ENCODE measurements at places on chromosomes 12 and 14.

DNA sequence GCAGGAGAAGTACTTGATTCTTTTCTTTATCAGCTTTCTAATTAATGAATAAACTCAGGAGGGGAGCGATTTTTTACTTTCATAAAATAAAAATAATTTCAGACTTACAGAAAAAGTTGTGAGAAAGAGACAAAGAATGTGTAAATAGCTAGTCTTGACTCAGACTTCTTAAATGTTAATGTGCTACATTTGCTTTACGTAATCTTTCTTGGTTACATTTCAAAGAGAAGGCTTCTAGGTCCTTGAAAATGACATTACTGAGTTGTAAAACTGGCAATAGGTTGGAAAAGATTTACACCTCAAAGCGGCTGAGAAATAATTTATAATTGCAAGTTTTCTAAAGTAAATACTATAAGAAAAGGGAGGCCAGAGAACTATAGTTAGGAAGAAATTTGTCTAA is 28.6 kb downstream of the GABARAPL1 start:
- DNase-seq, result no peak

GRCh38 chr12:27838543-27839185 is 58.6 kb upstream of the MANSC4 start:
- no peak for DNase-seq

- DNase-seq, result no peak
Measured at GRCh38 chr12:99110868-99111267, 465.8 kb downstream of the APAF1 start.

DNA sequence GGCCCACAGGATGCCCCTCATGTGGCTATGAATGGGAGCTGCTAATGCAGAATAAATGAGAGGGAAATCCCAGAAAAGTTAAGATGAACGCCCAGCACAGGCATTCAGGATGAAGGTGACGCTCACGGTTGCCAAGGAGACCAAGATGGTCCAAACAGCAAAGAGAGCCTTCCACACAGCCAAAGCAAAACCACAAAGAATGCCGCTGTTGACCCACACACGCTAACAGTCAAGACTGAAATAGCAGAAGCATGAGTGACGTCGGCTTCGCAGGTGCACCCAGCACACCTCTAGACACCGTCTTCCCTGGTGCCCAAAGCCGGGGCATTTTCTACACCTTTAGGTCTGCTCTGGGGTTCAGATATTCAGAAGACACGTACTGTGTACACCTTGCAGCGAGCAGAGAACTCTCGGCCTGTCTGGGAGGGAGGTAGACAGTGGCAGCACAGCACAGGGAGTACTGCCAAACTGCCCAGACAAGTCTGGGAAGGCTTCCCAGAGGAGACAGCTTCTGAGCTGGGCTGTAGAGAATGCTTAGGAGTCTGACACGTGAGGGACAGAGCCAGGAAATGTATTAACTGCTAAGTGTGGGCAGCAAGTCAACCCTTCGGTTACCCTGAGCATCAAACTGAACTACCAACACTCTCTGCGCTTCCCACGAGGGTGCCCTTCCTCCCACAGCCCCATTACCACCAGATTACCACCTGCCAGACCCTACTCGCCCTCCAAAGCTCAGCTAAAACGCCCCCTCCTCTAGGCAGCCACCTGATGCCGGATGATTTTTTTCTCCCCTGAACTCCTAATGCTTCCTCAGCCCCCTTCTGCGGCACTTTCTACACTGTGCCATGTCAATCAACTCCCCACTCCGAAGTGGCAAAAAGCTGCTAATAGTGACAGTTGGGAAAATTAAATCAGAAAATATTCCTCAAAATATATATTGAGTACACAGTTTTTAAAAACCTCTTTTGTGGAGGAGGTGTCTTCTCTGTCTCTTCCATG is 50.1 kb downstream of the CCDC88C start:
- DNase-seq, result peak; percentile 74

GRCh38 chr14:52129721-52130120 is 60.9 kb upstream of the NID2 start:
- DNase-seq, result no peak

DNA sequence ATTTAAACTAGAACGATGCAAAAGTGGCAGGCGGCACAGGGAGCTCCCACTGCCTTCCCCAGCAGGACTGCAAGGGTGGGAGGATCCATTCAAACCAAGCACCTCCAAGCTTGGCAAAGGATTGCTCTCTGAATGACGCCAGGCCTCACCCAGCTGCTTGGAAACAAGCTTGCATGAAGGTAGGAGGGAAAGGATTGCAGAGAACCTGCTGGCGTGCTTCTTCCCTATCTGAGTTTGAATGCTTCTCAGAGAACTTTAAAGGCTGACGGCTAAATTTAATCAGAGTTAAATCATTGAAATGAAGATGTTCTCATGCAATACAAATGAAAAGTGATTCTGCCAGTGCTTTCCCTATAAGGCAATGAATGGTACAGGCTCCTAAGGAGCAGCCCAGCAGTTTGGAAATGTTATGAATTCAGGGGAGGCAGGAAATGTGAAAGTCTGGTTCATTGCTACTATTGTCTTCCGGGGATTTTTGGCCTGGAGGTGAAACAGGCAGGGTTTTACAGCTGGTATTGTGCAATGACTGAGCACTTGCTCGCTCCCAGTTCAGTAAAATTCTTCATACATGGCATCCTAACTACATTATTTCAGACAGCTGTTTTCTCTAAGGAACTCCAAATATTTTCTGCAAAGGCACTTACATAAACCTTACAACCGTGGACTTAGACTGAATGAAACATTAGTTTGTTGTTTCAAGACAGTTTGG is 31.9 kb upstream of the DUSP6 start:
- no peak for DNase-seq

- DNase-seq, result no peak
Measured at GRCh38 chr12:124170760-124171159, 124.1 kb upstream of the RFLNA start.

GRCh38 chr12:10301103-10301502 is 6.6 kb upstream of the KLRD1 start:
- DNase-seq, result peak; percentile 51

DNA sequence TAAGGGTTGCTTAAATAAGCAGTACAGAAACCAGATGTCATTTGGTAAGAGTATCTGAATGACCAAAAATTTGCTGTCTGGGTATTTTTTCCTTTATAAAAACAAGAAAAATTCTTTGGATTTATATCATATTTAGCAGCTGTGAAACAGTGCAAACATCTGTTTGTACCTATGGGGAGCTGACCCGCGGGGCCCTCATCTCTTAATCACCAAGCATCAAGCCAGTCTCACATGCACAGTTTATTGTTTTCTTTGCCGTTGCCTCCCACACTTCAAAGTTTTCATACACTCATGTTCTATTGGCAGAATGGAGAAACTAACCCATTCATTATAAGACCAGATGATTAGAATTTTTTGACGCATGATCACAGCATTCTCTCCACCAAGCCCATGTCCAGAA is 142.2 kb downstream of the BMP4 start:
- DNase-seq, result no peak

GRCh38 chr14:20754308-20754707 is 8.6 kb downstream of the EDDM3A start:
- no peak for DNase-seq

GRCh38 chr12:64946132-64946829 is 121.8 kb downstream of the TBC1D30 start:
- DNase-seq, result no peak

DNA sequence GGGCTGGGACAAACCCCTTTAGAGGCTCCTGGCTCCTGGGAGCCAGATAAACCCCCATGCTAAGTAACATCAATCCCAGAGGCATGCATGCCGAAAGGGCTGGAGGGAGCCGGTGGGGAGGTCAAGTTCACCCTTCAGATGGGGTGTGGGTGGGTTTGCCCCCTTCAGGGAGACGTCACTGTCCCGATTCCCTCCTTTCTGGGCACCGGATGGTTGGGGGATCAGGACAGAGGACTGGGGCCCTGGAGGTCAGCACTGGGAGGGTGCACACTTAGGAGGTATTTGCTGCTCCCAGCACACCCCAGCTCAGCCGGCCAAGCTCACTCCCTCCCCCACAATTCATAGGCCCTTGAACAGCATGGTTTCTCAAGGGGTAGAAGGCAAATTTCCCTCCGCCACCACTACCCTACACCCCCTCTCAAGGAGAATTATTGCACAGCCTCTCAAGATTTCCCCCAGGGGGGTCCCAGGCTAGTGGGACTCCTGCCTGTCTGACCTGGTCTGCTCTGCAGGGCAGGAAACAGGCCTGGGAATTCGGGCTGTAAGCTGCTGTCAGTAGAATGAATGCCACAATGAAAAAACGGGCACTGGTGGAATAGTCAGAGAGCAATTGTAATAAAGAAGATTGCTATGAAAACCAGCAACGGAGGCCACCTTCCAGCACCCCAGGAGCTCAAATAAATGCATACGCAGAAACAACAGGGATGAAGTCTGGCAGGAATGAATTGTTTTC is 63.5 kb downstream of the GALNT16 start:
- DNase-seq, result no peak

- no peak for DNase-seq
Measured at GRCh38 chr14:50941151-50941550, 3.1 kb downstream of the PYGL start.

DNA sequence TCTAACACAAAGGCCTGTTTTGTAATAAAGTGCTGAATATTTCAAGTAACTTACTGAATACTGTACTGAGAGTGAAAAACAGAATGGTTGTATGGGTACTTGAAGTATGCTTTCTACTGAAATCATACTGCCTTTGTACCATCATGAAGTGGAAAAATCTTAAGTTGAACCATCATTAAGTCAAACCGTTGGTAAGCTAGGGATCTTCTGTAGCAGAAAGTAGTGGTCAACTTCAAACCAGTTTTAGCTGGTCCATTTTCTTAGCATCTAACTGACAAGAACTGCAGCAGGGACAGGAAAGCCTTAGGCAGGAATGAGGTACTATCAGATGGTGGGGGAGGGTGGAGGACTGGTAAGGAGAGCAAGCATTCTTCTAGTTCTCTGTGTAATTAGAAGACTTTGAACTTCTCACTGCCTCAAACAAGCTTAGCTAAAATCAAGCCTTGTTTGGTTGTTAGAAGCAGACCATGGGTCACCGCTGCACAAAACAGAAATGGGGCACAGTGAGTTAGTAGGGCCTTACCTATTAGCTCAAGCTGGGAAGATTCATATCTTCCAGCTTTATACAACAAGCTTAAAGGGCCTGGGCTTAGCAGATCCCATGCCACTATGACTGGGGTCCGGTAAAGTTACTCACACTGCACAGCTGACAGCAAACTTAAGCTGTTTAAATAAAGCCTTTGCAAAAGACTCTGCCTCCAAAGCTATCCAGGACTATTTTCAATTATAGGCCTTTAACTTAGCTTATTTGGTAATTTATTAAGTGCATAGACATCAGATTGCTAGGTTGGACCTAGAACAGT is 73.8 kb downstream of the ACADS start:
- DNase-seq, result no peak

GRCh38 chr12:124059752-124060151 is 86.7 kb downstream of the ZNF664 start:
- no peak for DNase-seq

- DNase-seq, result no peak
Measured at GRCh38 chr12:49622501-49623141, 740 bp upstream of the PRPF40B start.

DNA sequence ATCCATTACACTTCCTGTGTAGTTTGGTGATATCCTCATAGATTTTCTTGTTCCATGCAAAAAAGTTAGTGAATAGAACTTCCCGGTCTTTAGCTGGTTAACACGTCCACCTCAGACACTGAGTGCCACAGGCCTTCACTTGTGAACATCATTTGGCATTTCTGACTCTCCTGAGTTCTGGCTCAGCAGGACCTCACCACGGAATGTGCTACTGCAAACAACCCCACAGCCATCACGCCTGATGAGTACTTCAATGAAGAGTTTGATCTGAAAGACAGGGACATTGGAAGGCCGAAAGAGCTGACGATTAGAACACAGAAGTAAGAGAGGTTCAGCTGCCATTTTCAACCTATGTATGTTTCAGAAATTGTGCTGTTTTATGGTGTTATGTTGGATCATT is 20.0 kb downstream of the C12orf76 start:
- DNase-seq, result no peak

- no peak for DNase-seq
Measured at GRCh38 chr12:49461221-49461620, 77.6 kb upstream of the KCNH3 start.

GRCh38 chr12:112116232-112117060 is 7.9 kb upstream of the NAA25 start:
- no peak for DNase-seq
